Psoas muscle (tissue), 8 donors: ENCODE measurements at places on chromosomes 7 and 10.
A peak's percentile ranks its signal among the peaks of the same experiment; 100 is the strongest.

DNA sequence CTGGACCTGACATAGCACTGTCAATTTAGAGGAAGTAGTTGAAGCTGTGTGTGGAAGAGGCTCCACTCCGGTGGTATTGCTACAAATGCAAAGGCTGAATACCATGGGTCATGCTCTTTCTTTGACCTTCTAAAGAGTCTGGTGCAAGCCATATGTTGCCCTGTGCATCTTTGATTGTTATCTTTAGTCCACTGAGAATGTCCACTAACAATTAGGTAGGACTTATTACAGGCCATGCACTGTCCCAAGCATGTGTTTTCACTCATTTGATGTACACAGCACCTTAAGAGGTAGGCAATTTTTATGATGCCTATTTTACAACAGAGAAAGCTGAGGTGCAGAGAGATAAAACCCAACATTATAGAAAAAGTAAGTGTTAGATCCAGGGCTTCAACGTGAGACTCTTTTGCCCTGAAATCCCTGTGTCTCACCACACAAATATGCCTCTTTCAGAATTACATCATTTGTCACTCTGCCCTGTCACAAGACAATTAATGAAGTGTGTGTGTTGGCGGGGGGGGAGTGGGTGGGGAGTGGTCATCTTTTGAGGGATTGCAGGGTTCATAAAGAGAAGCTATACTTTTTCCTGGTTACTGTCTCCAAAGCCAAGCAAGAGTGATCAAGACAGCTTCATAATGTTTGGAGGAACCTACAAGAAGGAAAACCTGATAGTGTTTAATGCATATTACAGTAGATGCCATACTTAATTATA lies 637.6 kb upstream of the IGFBP3 start:
- no peak for DNase-seq

DNA sequence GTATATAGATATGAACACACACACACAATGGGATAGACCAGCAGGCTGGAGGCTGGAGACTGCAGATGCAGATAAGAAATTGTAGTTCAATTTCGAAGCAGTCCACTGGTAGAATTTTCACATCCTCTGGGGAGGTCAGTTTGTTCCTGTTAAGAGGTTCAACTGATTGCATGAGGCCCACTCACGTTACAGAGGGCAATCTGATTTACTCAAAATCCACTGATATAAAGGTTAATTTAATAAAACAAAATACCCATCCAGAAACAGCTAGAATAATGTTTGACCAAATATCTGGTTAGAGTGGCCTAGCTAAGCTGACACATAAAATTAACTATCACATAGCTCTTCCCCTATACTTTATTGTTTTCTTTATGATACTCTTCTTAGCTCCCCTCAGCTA lies 162.9 kb upstream of the SMIM30 start:
- DNase-seq, result no peak

GRCh38 chr10:93259126-93259525 lies 185.4 kb downstream of the CYP26A1 start:
- no peak for DNase-seq

- DNase-seq, result no peak
Observed at GRCh38 chr7:100686822-100687211, 7.2 kb downstream of the GIGYF1 start.

DNA sequence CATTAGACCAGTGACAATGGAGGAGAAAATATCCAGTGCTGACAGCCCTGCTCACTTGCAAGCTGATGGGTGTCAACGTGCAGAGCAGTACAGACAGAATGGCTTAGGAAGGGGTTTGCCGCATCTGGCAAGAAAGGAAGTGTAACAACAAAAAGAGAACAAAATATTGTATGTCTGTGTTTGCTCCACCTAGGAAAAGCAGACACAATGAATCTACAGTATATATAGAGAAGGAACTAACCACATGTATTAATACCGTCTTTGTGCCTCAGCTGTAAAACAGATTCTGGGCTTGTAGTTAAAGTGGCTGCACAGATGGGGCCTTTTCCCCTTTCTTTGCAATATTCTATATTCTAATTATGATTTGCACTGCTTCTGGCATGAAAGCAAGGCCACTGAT lies 281.1 kb upstream of the MEOX2 start:
- DNase-seq, result no peak

GRCh38 chr7:3356173-3356572 lies 55.1 kb downstream of the SDK1 start:
- no peak for DNase-seq

- no peak for DNase-seq
Observed at GRCh38 chr7:74051629-74052410, 23.8 kb downstream of the ELN start.

GRCh38 chr10:50605269-50605950 lies 18.3 kb downstream of the SGMS1 start:
- peak; percentile 22 for DNase-seq

- DNase-seq, result no peak
Observed at GRCh38 chr7:121530227-121531174, 134.4 kb upstream of the FAM3C start.

- no peak for DNase-seq
Observed at GRCh38 chr10:69272624-69273023, 5.7 kb upstream of the HK1 start.

DNA sequence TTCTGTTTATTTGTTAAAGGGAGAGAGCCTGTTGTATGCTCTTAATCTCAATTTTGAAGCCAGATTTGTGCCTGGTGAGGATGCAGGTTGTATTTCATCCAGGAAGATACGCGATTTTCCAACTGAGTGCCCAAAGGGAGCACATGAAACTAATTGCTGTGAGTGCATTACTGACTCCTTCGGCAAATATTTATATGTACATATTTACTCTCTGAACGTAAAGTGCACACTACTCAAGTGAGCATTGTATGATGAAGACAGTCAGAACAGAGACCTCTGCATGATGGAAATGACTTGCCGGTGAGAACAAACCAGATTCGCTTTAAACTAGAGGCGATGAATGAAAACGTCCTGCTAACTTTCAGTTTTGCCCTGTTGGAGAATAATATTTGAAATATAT lies 130.1 kb downstream of the MALRD1 start:
- DNase-seq, result no peak

DNA sequence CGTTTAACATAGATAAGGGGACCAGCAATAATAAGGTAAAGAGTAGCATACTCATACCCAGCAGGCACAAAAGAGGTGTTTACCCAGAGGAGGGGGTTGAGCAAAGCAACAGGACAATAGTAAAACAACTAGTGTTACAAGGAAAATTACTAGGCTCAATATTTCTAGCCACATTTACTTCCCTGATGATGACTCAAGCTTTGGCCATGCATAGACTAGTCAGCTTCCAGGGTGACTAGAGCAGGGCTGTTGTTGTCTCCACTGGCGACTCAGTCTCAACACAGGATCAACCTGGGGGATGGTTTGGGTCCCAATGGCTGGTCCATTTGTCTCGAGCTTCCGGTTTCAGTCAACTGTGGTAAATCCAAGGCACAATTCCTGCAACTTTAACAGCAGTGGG lies 217.7 kb upstream of the KCND2 start:
- no peak for DNase-seq

DNA sequence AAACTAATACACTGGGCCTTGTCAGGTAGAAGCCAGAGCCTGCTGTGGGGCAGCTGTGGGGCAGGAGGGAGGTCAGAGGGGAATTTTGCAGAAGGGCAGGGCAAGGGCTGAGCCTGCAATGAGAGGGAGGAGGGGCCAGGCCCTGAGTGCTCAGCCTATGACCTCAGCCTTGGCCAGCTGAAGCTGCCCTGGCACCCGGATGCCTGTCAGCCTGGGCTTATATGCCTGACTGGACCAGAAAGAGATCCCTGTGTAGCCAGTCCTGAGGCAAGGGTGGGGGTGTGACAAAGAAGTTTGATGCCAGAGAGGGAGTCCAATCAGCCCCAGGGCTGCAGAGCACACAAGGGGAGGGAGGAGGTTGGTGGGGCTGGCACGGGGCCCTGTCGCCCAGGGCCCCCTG lies 22.3 kb upstream of the PRRT4 start:
- DNase-seq, result no peak

DNA sequence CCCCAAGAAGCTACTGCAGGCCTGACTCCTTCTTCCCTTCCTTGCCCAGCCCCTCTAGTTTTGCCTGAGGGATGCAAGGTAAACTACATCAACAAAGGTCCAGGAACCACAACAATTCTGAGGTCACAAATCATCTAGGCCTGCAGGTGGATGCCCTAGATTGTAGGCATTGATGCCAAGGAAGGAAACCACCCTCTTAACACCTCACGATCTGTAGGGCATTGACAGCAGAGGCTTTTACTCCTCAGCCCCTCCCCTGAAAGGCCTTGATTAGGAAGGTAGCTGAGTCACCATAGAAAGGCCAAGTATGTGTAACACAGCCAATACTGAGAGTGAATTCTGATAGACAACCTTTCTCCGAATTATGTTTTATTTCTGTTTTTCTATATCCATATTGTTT lies 46.7 kb upstream of the FAM3C start:
- no peak for DNase-seq
